Right lung (tissue), 10 donors: ENCODE measurements at places on chromosomes 16 and 17. TPM values are rescaled to one million over a fixed set of nuclear protein-coding genes. Genes with fewer than 3 reads are reported as not detected.

GRCh38 chr16:67814567-67814966, 7.9 kb downstream of the TSNAXIP1 start:
- no peak for DNase-seq

DNA sequence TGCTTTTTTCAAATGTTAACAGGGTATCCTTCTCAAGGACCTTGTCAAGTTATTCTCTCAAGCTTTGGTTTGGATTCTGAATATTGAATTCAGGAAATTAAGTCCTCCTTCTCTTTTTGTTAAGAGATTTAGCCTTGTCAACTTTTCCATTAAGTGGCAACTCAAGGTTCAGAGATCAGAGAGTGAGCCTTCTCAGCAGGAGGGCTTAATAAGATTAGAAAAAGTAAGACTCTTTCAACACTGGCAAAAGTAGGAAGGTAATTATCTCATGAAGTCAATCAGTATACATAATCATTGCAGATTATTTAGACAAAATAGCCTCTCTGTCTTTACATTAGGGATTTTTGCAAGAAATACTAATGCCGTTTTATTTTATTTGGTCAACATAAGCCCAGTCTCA, 330.7 kb downstream of the KIF2B start:
- DNase-seq, result no peak

DNA sequence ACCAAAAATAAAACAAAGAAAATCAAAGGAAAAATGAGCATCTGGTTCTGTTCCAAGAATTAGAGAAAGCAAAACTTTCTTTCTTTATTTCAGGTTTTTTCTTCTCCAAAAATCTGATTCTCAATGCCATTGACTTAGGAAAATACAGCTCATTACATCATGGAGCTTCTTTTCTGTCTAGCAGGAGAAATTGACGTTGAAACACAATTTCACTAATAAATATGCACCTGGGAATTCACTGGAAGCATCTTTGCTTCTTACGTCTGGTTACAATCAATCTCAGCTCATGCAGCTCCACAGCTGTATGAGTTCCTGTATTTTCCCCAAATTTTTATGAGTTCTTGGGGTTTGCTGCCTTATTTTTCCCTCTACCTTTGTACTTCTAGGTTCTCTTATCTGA, 1568.6 kb upstream of the GOT2 start:
- no peak for DNase-seq

NPIPA2 gene
- not detected for polyA plus RNA-seq

SLC9A5 gene
- polyA plus RNA-seq, result 19.4 TPM

- no peak for DNase-seq
Observed at GRCh38 chr17:57593739-57594462, 151.2 kb downstream of the CCDC182 start.

- no peak for DNase-seq
Observed at GRCh38 chr17:15278380-15278779, 13.3 kb upstream of the PMP22 start.
